Stimulated activated CD4-positive, alpha-beta T cell treated with anti-CD3 and anti-CD28 coated beads, TNF-alpha, amount 100 ng/mL, for 48 hours (primary cell): ENCODE measurements at places on chromosomes 11 and 22.

DNA sequence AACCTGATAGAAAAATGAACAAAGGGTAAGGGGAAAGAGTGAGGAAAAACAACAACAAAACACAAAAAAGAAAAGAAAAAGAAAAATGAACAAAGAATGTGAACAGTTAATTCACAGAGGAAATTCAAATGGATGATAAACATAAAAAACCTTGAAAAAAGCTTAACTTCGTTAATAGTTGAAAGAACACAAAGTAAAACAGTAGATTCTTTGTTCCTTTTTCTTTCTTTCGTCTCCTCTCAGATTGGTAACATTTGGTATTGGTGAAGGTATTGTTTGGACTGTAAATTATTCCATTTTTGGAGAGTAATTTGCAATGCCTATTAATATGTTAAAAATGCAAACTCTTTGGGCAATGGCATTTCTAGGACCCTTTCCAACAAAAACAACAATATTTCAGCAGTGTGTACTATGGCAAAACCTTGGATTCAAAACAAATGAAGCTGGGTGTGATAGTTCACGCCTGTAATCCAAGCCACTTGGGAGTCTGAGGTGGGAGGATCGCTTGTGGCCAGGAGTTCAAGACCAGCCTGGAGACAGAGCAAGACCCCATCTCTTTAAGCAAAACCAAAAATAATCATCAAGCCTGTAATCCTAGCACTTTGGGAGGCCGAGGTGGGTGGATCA, 3.3 kb upstream of the BACE1 start:
- no peak for DNase-seq

DNA sequence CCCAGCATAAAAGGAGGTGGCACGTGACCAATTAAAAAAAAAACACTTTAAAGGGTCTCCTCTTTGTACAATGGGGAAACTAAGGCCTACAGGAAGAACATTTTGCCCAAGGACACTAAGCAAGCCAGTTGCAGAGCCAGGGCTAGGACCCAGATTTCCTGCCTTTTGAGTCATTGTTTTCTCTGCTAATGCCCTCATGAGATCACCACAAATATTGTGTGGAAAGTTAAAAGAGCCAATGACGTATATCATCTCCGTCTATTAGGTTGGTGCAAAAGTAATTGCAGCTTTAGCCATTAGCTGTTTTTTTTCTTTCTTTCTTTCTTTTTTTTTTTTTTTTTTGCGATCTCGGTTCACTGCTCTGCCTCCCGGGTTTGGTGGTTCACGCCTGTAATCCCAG, 24.1 kb upstream of the LRRC32 start:
- no peak for DNase-seq

- DNase-seq: no peak
These were observed 9.8 kb downstream of the PPP6R3 start for GRCh38 chr11:68470304-68470811.

- no peak for DNase-seq
These were observed 138.9 kb upstream of the MTNR1B start for GRCh38 chr11:92830377-92831155.

DNA sequence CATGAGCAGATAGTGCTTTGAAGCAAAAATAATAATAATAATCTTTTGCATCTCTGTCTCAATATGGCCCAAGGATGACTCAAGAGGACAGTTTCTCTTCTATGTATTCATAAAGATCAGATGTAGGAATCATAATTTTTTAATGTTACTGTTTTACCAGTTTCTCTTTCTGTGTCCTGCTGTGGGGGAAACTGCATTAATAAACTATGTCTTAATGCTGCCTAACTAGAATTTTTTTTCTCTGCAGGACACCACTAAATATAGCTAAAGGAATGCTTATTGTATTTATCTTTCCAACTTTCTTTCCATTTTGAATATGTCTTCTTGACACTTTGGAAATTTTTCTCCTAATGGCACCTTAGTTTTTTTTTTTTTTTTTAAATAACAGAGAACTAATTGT, 6.5 kb downstream of the FJX1 start:
- DNase-seq: no peak

DNA sequence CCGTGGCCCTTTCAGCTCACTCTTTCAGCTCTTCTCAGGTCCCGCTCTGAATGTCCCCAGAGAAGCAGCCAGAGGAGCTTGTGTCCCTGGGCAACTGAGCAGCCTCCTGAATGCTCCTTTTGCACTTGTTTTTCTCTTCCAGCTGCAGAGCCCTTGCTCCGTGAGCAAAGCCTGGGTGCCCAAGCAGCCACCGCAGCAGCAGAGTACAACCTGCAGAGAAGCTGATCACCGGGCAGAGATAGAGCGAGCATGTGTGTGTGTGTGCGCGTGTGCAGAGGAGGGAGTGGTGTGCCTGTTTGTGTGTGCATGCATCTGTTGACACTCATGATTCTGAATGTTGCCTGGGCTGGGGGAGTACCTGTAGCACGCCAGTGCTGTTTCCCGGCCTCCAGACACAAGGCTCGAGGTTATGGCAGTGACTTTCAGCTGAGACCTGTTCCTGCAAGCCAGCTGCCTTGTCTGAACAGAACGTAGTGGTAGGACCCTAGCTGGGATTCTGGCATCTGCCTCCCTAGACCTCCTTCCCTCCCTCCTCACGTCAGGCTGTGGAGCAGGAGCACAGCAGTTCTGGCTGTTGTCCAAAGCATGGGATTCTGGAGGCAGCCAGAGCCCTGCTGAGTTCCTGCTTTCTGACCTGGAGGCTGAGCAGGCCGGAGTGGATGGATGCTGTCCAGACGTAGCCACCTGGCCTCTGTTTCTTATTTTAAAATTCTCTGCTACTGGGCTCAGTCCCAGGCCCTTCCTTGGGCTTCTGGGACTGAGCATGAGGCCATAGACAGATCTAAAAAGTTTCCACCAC, 4.5 kb upstream of the MAPK8IP1 start:
- no peak for DNase-seq

DNA sequence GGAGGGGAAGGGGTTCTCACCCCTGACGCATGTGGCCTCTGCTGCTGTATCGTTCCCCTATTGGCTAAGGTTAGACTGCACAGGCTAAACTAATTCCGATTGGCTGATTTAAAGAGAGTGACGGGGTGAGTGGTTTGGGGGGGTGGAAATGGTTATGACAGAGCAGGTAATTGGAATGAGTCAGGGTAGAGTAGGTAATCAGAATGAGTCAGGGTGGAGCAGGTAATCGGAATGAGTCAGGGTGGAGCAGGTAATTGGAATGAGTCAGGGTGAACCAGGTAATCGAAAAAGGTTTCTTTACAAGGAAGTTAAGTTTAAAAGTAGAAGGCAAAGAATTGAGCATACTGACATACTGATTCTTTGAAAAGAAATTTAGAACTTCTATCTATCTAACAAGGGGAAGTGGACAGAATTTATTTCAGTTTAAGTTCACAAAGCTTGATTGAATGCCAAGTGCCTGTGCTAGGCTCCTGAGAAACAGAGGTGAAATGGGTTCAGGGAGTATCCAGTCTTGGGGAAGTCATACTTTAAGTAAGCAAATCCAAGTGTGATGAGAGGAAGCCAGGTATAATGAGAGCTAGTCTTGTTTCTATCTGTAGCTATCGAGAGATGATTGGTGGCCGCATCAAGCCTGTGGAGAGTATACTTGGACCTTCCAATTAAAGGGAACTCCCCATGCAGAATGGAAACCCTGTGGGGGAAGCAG, 58.0 kb downstream of the C11orf91 start:
- no peak for DNase-seq

DNA sequence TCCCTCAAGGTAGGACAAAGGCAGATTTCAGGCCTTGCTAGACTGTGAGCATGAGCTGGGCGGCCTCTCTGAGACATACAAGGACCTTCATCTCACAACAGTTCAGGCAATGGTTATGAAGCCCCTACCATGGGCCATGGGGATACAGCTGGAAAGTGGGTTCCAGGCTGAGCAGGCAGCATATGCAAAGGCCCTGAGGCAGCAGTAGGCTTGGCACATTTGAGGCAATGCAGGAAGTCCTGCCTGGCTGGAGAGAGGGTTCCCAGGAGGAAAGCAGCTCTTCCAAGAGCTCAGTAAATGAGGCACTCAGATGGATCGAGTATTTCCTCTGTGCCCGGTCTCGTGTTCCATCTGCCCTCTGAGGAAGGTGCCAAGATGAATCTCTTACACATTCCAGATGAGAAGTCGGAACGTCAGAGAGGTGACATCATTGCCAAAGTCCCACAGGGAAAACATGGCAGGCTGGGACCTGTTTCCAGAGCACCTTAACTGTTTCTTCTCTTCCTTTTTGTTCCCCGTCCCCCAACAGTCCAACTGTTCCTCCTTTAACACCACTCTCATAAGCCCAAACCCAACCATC, 388.6 kb downstream of the MN1 start:
- DNase-seq: no peak

DNA sequence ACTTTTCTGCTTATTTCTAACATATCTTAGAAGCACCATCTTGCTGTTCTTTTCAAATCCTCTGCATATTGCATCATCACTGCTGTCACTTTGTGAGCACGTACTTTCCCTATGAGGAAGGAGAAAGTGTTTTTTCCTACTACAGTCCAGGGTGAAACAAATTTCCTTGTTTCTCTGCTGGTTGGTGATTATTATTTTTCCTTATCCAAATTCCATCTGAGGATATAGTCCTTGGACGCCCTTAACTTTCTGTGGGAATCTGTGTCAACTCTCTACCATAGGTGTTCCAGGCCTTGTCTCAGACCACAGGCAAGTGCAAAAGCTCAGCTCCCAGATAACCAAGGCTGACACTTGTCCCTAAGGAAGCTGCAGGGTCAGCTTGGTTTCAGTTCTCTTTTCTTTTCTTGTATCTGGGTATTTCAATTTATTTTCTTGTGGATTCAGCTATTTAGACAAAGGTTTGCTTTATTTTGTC, 29.4 kb upstream of the LYVE1 start:
- no peak for DNase-seq

DNA sequence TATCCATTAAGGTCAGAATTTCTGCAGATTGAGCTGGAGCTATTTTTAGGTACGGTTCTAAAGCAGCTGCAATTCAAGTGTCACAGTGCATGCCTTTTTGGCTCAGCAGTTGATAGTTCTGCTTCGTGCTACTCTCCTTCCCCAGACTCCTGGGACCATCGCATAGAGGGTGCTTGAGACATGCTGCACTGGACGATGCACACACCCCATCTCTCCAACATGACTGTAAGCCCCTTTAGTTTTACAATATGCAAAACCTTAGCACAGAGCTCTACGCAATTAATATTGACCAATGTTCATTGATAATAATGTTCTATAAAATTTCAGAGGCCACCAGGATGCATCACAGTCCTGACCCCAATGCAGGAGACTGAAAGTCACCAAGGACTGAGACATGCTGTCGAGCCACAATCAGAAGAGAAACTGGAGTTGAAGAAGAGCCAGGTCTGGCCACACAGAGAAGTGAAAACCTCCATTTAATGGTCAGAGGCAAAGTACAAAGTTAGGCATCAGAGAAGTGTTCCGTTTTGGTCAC, 120.9 kb upstream of the ZC3H12C start:
- no peak for DNase-seq

GRCh38 chr11:70034740-70035365, 43.3 kb upstream of the ANO1 start:
- no peak for DNase-seq

GRCh38 chr11:70122490-70123198, 44.5 kb downstream of the ANO1 start:
- DNase-seq: no peak

- DNase-seq: no peak
These were observed 2.9 kb upstream of the ENTHD1 start for GRCh38 chr22:39896313-39896996.

GRCh38 chr22:17767233-17768065, 6.8 kb downstream of the BID start:
- no peak for DNase-seq

DNA sequence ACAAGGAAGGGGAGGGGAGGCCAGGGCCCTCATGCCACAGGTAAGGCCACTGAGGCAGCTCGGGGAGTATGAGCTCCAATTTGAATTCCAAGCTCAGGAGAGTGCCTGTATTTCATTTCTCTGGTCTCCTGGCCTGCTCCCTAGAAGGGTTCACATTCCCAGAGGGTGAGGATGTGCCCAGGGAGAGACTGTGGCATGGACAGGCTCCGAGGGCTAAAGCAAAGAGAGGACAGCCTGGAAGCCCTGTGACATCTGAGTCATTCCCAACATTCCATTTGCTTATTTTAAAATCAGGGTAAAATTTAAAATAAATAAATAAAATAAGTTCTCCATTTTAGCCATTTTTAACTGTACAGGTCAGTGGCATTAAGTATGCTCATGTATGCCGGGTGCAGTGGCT, 18.6 kb upstream of the FOLR1 start:
- no peak for DNase-seq

- no peak for DNase-seq
These were observed 78.3 kb upstream of the AKIP1 start for GRCh38 chr11:8832571-8833260.

- DNase-seq: no peak
These were observed 70.1 kb upstream of the OLFML1 start for GRCh38 chr11:7414973-7415817.

GRCh38 chr22:48018346-48018745, 1255.9 kb downstream of the TBC1D22A start:
- DNase-seq: no peak
